ENCODE measurements at places on chromosomes 6 and 20. TPM values are rescaled to one million over a fixed set of nuclear protein-coding genes. Genes with fewer than 3 reads are reported as not detected.

DNA sequence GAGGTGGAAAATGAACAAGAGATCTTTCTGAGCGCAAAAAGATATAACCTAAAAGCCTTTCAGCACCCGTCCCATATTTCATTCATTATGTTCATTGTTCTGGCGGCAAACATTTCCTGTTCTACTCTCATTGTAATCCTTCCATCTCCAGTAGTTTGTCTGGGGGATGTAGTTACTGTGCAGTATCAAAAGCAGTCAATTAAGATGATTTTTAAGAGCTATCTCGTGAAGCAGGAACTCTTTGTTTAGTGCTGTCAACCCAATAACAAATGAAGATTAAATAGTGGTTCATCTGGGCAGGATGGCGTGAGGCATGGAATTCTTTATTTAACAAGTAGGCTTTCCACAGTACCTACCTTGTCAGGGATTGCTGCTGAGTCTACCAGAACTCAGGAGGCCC lies 876.7 kb downstream of the HACE1 start:
- no peak overlapping the region for H3K4me3 ChIP-seq
- no peaks in the 10 kb centered on the region for H3K27me3 ChIP-seq
- no peaks in the 10 kb centered on the region for H3K36me3 ChIP-seq
- H3K4me1 ChIP-seq: no peaks in the 10 kb centered on the region

- no peak overlapping the region for H3K4me3 ChIP-seq
- no peaks in the 10 kb centered on the region for H3K4me1 ChIP-seq
- no peak for DNase-seq
- H3K36me3 ChIP-seq: no peaks in the 10 kb centered on the region
- no peaks in the 10 kb centered on the region for H3K27me3 ChIP-seq
- H3K27ac ChIP-seq: no peak overlapping the region
Observed at GRCh38 chr6:72040111-72040510, 153.8 kb downstream of the RIMS1 start.

Gene RFX6
- total RNA-seq: not detected

DNA sequence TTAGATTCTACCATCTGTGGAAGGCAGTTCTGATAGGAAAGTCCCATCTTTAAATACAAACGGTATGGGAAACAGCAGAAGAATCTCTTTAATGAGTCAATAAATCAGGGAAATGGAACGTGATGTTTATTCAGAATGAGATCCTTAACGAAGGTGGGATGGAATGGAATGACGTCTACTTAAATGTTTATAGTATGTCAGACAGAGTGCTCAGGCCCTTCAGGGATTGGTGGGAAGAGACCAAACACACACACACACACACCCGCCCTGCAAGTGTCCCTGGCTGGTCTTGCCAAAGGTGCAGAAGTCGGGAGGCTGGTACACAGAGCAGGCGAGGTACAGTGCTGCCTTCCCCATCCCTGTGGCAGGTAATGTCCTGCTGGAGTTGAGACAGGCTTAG lies 164.0 kb downstream of the FARS2 start:
- DNase-seq: no peak
- no peaks in the 10 kb centered on the region for H3K27me3 ChIP-seq
- no peaks in the 10 kb centered on the region for H3K36me3 ChIP-seq
- H3K4me1 ChIP-seq: no peaks in the 10 kb centered on the region

GRCh38 chr6:158475344-158476302 lies 84.3 kb upstream of the TMEM181 start:
- H3K4me1 ChIP-seq: no peaks in the 10 kb centered on the region
- no peaks in the 10 kb centered on the region for H3K27me3 ChIP-seq
- peaks cover 9% of the 10 kb centered on the region for H3K36me3 ChIP-seq
- DNase-seq: no peak
- H3K4me3 ChIP-seq: no peak overlapping the region

- no peak for DNase-seq
- H3K27me3 ChIP-seq: no peaks in the 10 kb centered on the region
- no peaks in the 10 kb centered on the region for H3K4me1 ChIP-seq
- H3K27ac ChIP-seq: no peak overlapping the region
- H3K36me3 ChIP-seq: no peaks in the 10 kb centered on the region
Observed at GRCh38 chr6:11750682-11751081, 27.9 kb downstream of the ADTRP start.

GRCh38 chr6:5497896-5498578 lies 236.7 kb downstream of the FARS2 start:
- no peaks in the 10 kb centered on the region for H3K4me1 ChIP-seq
- H3K36me3 ChIP-seq: no peaks in the 10 kb centered on the region
- no peaks in the 10 kb centered on the region for H3K27me3 ChIP-seq

DNA sequence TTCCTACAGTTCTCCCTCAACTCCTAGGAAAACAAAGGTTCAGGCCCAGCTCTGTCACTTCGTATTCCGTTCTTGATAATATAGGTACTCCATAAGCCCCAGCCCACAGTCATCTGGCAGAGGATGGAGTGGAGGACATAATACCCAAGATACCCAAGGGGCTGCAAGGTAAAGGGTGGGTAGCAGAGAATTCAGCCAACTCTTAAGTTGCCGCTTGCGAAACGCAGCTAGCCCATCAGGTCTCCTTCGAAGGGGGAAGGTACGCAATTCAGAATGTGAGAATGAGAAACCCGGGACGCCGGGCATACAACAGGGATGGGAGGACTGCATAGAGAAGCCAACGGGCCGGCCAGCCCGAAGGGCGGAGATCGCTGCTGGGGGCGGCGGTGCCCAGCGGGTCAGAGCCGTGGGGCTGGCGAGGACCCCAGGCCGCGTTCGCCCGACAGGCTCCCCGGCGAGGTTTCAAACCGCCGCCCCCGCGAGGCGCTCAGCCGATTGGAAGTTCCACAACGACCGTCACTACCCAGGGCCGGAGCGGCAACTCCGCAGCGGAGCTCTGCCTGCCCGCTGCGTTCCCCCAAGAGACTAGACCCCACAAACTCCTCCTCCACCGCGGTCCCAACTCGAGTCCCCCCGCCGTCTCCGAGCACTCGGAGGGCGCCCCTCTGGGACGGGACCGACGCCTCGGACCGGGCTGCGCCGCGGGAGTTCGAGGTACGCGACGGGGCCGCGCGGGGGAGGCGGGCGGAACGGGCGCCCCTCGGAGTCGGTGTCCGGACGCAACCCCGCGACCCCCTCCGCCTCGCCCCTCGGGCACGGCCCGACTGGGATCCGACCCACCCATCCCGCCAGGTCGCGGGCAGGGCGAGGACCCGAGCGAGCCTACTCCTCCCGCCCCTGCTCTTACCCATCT lies 911 bp downstream of the CDK19 start:
- H3K27ac ChIP-seq: peak overlapping the region; percentile 78
- no peaks in the 10 kb centered on the region for H3K36me3 ChIP-seq
- DNase-seq: peak; percentile 45
- peak overlapping the region; percentile 73 for H3K4me3 ChIP-seq

GRCh38 chr6:138541823-138542481 lies 42.7 kb upstream of the NHSL1 start:
- no peak overlapping the region for H3K4me3 ChIP-seq
- H3K27ac ChIP-seq: no peak overlapping the region
- no peaks in the 10 kb centered on the region for H3K36me3 ChIP-seq
- H3K4me1 ChIP-seq: no peaks in the 10 kb centered on the region
- no peak for DNase-seq

DNA sequence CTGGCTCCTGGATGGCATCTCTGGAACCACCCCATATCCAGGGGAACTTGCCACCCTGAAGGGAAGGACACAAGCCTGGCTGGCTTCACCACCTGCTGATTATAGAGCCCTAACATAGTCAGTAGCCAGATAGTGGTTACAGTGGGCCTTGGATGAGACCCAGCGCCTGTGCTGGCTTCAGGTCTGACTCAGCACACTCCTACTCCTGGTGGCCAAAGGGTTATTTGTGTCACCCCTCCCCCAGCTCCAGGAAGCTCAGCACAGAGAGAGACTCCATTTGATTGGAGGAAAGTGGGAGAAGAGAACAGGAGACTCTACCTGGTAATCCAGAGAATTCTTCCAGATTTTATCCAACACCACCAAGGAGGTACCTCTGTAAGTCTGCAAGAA lies 12.8 kb downstream of the SNX14 start:
- no peak for DNase-seq
- H3K4me1 ChIP-seq: peaks cover 7% of the 10 kb centered on the region
- no peak overlapping the region for H3K4me3 ChIP-seq
- H3K36me3 ChIP-seq: peaks cover 4% of the 10 kb centered on the region
- no peak overlapping the region for H3K27ac ChIP-seq

- H3K36me3 ChIP-seq: no peaks in the 10 kb centered on the region
- DNase-seq: no peak
Observed at GRCh38 chr20:13260650-13261279, 39.7 kb downstream of the ISM1 start.

- no peak overlapping the region for H3K4me3 ChIP-seq
- no peak for DNase-seq
- no peaks in the 10 kb centered on the region for H3K27me3 ChIP-seq
- H3K4me1 ChIP-seq: no peaks in the 10 kb centered on the region
- H3K27ac ChIP-seq: no peak overlapping the region
- no peaks in the 10 kb centered on the region for H3K36me3 ChIP-seq
Observed at GRCh38 chr6:37777272-37777834, 42.2 kb upstream of the ZFAND3 start.

- H3K4me1 ChIP-seq: peaks cover 40% of the 10 kb centered on the region
- H3K27me3 ChIP-seq: no peaks in the 10 kb centered on the region
- peak overlapping the region; percentile 53 for H3K27ac ChIP-seq
- H3K4me3 ChIP-seq: peak overlapping the region; percentile 90
- peak; percentile 49 for DNase-seq
Observed at GRCh38 chr20:62929051-62929538, 2.8 kb upstream of the DIDO1 start.

- H3K27me3 ChIP-seq: peaks cover 22% of the 10 kb centered on the region
- DNase-seq: no peak
- no peak overlapping the region for H3K4me3 ChIP-seq
Observed at GRCh38 chr20:62366370-62367135, 559 bp downstream of the LAMA5 start.

Gene CST2
- not detected for total RNA-seq

Gene SULF2
- 1.1 TPM for total RNA-seq

- no peaks in the 10 kb centered on the region for H3K36me3 ChIP-seq
- no peak overlapping the region for H3K4me3 ChIP-seq
- DNase-seq: no peak
- H3K4me1 ChIP-seq: no peaks in the 10 kb centered on the region
- no peak overlapping the region for H3K27ac ChIP-seq
- no peaks in the 10 kb centered on the region for H3K27me3 ChIP-seq
Observed at GRCh38 chr6:122809001-122809400, 19.9 kb downstream of the SMPDL3A start.

GRCh38 chr6:118645395-118645794 lies 6.0 kb downstream of the CEP85L start:
- no peaks in the 10 kb centered on the region for H3K36me3 ChIP-seq
- peaks cover 17% of the 10 kb centered on the region for H3K4me1 ChIP-seq
- H3K4me3 ChIP-seq: no peak overlapping the region
- DNase-seq: no peak
- no peaks in the 10 kb centered on the region for H3K27me3 ChIP-seq
- H3K27ac ChIP-seq: no peak overlapping the region

Gene CRISP3
- not detected for total RNA-seq

Gene ATAT1
- total RNA-seq: 10.5 TPM

Gene DACT2
- total RNA-seq: not detected

DNA sequence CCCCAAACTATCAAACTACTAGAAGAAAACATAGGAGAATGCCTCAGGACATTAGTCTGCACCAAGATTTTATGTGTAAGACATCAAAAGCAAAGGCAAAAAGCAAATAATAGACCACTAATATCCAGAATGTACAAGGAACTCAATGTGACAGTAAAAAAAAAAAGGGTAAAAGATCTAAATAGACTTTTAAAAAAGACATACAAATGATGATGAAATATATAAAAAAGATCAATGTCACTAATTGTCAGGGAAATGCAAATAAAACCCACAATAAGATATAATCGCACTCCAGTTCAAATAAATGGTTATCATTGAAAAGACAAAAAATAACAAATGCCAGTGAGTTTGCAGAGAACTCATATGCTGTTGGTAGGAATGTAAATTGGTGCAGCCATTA lies 118.3 kb upstream of the DUSP22 start:
- H3K27me3 ChIP-seq: no peaks in the 10 kb centered on the region
- H3K27ac ChIP-seq: no peak overlapping the region

DNA sequence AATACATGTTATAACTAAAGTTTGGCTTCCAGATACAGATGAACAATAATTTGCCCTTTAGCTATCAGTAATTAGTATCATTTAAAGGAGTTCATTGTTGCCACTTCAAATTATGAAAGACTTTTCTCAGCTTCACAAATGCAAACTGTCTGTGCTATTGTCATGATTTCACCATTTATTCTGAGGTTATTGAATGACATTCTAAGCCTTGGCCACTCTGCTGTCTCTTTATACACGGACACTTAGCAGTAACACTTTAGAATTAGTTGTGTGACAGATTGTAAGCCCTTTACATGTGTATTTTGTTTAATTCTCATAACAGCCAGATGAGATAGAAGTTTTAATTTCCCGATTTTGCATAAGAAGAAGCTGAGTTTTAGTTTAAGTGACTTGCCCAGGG lies 176.6 kb downstream of the SLC35F1 start:
- no peaks in the 10 kb centered on the region for H3K27me3 ChIP-seq
- no peak overlapping the region for H3K4me3 ChIP-seq
- H3K27ac ChIP-seq: no peak overlapping the region
- H3K4me1 ChIP-seq: no peaks in the 10 kb centered on the region
- no peak for DNase-seq

Gene COL19A1
- 0.07 TPM for total RNA-seq

DNA sequence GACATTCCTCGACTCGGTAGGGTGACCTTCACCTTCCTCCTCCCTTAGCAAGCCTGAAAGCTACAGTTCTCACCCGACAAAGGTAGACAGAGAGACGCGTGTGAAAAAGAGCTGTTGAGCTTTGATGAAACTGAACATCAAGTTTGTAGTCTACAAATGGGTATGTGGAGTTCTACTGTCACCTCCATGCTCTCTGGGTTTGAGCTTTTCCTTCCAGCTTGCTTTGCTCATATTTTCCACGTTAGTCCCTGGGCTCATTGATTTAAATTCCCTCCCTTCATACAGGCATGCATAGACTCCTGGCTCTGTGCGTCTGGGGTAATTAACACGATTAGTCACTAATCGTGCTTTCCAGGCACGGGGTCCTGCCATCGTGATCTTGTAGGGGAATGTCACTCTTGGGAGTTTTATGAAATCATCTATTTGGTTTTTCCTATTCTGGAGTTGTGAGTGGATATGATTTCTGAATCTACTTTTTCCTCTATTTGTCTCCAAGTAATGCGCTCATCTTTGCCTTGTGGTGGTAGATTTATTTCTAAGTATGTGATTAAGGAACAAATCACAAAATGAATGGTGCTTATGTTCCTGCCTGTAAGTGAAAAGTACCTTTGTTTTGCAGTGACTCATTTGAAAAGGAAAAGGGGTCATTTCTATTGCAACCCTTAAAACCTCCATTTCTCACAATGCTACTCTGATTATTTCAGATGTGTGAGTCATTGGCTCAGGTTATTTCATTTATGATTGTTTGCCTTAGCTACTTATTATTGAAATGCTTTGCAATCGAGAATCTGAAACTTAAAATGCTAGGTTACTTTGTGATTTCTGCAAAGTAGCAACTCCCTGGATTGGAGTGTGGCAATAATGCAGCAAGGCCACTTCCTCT lies 154.6 kb downstream of the ZDHHC14 start:
- H3K36me3 ChIP-seq: no peaks in the 10 kb centered on the region
- peaks cover 42% of the 10 kb centered on the region for H3K4me1 ChIP-seq
- peak overlapping the region; percentile 9 for H3K4me3 ChIP-seq
- H3K27ac ChIP-seq: peak overlapping the region; percentile 22

Gene PBOV1
- total RNA-seq: not detected

Measured in CD8-positive, alpha-beta memory T cell (primary cell).